ENCODE measurements at places on chromosomes 7 and 10.

DNA sequence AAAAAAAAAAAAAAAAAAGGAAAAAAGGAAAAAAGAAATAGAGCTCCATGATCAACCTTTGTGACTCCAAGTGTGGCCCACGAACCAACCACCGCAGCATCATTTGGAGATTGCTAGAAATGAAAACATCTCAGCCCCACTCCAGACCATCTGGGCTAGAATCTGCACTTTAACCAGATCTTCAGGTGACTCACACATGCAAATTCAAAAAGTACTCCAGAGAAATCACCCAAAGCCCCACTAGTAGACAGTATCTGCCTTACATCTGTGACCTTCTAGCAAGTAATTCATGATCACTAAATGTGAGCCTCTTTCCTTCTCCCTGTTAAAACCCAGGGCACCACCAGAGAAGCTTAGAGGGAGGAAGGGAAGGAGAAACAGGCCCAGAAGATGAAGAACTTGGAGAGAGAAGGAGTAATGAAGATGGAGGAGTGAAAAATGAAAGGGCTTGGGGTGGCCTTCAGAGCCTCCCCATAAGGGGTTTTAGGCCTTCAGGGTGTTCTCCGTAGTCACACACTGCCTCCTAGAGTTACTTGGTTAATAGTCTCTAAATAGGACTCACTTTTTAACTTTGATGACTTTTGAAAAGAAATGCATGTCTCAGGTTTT is 94.0 kb downstream of the SLC37A3 start:
- DNase-seq, result no peak

GRCh38 chr10:34378297-34378696 is 436.8 kb downstream of the PARD3 start:
- no peak for DNase-seq

- DNase-seq, result no peak
These were observed 327.3 kb downstream of the INHBA start for GRCh38 chr7:41375582-41375981.

GRCh38 chr10:27783660-27784059 is 38.0 kb upstream of the MKX start:
- DNase-seq, result no peak

GRCh38 chr7:138670594-138670993 is 30.6 kb downstream of the SVOPL start:
- DNase-seq, result no peak

- no peak for DNase-seq
These were observed 5.9 kb downstream of the SLIT1 start for GRCh38 chr10:97179731-97180362.

GRCh38 chr7:17713584-17713983 is 226.7 kb downstream of the SNX13 start:
- DNase-seq, result no peak

GRCh38 chr10:27485986-27486385 is 18.1 kb upstream of the RAB18 start:
- DNase-seq, result no peak

DNA sequence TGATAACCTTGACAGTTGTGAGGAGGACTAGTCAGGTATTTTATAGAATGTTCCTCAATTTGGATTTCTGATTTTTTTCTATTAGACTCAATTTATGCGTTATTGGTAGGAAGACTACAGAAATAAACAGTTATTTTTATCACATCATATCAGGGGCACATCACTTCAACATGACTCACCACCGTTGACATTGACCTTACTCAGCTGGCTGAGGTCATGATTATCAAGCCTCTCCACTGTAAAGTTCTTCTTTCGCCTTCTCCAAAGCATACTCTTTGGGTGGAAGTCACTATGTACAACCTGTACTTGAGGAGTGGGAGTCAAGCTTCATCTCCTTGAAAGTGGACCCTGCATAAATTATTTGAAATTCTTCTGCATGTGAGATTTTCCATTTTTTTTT is 194.3 kb upstream of the IGFBP3 start:
- DNase-seq, result no peak

GRCh38 chr10:1420661-1421362 is 316.5 kb downstream of the ADARB2 start:
- DNase-seq, result peak; percentile 53

GRCh38 chr10:102450124-102450373 is 1.3 kb downstream of the C10orf95 start:
- no peak for DNase-seq

DNA sequence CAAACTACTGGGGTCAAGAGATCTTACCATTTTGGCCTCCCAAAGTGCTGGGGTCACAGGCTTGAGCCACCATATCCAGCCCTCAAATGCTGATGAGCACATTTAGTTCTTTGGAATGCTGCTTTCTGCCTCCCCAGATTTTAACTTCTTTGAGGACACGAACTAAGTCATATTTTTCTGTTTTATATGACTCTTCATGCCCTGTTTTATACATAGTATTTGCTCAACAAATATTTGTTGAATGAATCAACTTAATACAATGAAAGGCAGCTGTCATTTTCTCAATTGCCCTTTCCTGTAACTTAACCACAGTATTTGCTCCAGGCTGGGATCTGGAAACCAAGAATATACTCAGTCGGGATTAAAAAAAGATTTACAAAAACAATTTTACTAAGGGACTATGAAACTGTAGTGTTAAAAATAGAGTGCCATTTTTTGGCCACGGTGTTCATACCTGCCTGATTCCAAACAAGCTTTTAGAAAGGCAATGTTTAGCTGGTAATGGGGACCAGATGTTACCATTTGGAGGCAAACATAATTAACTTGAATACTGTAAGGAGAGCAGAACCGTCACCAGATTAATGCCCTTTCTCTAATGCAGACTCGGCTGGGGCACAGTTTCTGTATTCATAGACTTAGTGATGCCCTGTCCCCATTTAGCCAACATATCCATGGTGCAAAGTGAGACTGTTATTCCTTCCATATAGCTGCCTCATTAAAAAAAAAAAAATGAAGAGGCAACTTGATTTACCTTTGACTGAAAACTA is 117.6 kb downstream of the NRP1 start:
- DNase-seq, result no peak

GRCh38 chr7:74505471-74506324 is 52.0 kb downstream of the GTF2IRD1 start:
- DNase-seq, result no peak

DNA sequence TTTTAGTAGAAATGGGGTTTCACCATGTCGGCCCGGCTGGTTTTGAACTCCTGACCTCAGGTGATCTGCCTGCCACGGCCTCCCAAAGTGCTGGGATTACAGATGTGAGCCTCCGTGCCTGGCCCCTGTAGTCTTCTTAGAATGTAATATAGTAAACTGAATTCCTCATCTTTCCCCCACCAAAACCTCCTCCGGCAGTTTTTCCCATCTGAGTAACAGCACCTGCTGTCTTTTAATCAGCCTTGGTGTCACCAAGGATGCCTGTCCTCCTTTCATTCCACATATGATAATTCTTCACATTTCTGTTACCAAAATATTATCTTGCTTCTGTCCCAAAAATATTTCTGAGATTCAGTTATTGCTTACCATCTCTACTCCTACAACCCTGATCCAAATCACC is 80.2 kb downstream of the ZEB1 start:
- no peak for DNase-seq

DNA sequence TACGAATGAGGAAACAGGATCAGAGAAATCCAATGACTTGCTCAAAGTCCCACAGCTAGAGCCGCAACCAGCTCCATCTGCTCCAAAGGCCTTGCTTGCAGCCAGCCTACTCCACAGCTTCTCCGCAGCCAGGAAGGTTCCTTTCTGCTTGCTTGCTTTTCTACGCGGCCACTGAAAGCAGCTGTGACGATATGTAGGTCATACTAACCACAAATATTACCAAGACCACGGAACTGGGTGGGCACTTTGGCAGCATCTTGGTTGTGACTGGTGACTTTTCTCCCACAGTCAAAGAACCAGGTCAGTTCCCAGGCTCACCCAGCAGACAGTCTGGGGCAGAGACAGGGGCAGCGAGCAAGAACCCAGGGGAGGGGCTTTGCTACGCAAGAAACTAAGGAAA is 86.4 kb downstream of the FAM53B start:
- no peak for DNase-seq

DNA sequence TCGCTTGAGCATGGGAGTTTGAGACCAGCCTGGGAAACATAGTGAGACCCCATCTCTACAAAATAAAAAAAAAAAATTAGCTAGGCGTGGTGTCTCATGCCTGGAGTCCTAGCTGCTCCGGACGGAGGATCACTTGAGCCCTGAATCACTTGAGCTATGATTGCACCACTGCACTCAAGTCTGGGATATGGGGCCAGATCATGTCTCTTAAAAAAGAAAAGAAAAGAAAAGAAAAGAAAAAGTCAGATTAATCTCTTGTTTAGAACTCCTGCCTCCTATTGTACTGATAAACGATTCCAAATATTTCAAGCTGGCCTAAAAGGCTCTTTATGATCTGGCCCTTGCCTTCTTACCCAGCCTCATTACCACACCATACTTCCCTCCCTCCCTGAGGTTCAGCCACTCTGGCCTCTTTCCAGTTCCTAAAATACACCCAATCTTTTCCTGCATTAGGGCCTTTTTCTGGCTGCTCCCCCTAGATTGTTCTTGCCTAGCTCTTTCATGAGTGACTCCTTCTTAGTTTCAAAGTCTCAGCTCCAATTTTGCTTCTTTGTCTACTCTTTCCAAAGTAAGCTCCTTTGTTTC is 41.7 kb downstream of the VCL start:
- DNase-seq, result no peak

GRCh38 chr10:102394801-102395399 is 605 bp upstream of the NFKB2 start:
- DNase-seq, result no peak

DNA sequence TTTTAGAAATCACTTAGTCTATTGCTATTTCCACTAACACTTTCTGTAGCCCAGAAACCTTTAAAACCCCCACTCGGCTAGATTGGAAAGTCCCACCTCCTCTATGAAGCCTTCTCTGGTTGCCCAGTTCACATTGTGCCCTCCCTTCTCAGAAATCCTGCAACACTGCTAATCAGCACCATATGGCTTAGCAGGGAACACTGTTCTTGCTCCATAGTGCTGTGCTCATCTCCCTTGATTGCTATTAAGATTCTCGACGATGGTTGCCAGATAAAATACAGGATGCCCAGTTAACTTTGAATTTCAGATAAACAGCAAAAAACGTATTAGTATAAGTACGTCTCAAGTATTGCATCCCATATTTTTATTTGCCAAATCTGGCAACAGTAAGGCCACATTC is 40.1 kb upstream of the XPNPEP1 start:
- no peak for DNase-seq

DNA sequence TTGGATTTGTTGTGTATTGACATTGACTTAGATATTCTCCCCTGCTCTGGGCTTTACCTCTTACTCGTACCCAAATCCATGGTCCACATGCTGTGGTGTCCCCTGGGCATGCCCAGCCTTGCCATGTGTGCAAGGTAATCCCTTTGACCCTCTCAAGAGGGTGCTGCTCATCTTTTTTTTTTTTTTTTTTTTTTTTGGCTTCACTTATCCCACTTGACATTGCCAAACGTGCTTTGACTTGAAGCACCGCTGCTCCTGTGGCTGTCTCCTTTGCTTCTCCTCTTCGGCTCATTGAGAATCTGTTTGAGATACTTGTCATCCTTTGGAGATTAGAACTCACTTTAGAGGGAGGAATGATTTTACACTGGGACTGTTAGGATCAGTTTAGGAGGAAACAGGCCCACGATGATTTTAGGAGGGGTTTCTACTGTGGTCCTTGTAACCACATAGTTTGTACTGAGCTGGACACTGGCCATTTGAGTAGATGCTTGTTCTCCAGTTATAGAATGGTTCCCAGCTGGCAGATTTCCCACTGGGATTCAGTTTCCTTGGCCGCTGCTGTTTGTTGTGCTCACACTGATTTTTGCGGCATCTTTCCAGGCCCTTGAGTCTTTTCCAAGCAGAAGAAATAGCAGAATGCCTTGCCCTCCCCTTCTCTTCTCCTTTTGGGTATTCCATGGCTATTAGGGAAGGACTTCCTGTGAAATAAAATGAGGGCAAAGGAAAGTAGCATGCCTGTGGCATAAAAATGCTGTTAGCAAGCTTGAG is 184.8 kb downstream of the AUTS2 start:
- no peak for DNase-seq

DNA sequence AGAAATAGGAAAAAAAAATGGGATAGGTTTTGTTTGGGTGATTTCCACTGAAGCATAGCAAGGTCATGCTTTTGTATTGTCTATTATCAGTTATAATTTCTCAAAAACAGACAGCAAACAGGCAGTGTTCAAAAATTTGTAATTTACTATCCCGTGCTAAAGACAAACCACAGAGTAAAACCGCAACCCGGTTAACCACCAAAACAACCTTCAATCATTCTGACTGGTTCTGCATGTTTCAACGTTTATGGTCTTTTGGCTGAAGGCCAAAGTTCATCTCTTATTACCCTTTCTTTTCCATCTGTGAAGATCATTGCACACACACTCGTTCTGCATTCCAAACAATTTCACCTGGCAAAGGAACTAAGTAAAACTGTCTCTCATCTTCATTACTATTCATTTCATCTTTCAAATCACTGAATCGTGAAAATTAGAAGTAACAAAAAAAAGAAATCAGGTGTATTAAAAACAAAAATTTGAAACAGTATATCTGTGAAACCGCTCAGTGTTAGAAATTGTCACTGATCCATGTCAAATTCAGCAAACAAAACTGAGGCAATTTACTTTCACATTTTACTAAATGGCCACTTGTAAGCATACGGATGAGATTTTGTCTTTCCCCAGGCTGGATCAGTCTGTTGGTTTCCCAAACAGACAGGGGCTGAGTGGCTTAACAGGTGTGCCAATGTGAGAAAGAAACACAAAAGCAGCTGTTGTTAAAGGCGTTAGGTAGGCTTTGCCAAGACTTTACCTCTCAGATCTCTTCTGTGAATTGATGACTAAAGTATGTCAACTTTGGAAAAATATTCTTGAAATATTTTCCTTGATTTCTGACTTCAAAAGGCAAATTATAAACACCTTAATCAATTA is 539.6 kb downstream of the CNTNAP2 start:
- no peak for DNase-seq

DNA sequence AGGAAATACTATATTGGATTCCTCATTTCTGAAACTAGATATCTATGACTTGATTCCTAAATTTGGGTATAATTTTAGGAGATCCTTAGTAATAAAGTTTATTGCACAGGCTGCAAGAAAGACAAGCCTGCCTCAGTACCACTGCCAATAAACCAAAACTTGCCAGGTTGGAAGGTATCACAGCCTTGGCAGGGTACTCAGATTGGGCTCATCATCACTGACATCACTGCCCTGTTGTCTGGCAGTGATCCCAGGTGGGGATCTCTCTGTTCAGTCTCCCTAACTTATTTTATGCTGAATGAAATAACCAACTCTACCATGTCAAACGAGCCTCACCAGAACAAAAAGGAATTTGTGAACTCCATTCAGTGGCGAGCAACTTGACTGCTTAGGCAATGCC is 18.8 kb downstream of the FIGNL1 start:
- DNase-seq, result no peak

- DNase-seq, result no peak
These were observed 517.4 kb upstream of the MKI67 start for GRCh38 chr10:128643658-128644057.

All from right renal pelvis (tissue), 4 donors.